ENCODE measurements at places on chromosomes 12 and 14.
A peak's percentile ranks its signal among the peaks of the same experiment; 100 is the strongest.

DNA sequence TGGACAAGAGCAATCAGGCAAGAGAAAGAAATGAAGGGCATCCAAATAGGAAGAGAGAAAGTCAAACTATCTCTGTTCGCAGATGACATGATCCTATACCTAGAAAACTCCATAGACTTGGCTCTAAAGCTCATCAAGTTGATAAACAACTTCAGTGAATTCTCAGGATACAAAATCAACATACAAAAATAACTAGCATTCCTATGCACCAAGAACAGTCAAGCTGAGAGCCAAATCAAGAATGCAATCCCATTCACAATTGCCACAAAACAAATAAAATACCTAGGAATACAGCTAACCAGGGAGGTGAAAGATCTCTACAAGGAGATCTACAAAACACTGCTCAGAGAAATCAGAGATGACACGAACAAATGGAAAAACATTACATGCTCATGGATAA lies 417.5 kb upstream of the ATP2B1 start:
- DNase-seq: no peak

DNA sequence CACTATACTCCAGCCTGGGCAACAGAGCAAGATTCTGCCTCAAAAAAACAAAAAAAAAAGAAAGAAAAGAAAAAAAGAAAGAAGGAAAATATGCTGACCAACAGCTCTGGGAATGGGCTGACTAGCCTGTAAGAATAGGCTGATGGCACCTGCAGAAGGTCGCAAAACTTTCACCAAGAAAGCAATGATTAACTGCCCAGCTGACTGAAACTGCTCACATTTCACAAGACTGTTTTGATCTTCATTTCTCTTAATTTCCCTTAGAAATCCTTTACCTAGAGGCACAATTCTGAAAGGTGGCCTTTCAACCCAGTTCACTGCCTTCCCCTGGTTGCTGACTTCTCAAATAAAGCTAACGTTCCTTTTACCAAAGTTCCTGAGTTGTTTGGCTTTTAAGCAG lies 12.4 kb downstream of the BEST3 start:
- DNase-seq: no peak

- no peak for DNase-seq
Observed at GRCh38 chr12:67813456-67813904, 164.9 kb downstream of the DYRK2 start.

DNA sequence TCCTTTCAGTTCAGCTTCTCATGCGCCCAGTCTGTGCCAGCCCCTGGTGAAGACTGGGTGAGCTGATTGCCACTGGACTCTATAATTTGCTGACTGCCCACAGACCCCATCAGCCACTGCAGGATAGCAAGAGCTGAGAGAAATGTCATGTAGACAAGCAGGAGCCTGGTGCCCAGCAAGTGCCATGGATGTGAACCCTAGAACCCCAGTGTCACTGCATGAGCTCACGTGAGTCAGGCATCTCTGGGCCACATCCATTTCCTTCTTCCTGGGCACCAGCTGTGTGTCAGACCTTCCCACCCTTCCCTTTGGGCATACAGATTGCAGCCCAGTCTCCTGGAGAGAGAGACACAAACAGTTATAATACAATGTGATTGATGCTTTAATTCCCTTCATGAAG lies 73.8 kb downstream of the NTF3 start:
- DNase-seq: no peak

DNA sequence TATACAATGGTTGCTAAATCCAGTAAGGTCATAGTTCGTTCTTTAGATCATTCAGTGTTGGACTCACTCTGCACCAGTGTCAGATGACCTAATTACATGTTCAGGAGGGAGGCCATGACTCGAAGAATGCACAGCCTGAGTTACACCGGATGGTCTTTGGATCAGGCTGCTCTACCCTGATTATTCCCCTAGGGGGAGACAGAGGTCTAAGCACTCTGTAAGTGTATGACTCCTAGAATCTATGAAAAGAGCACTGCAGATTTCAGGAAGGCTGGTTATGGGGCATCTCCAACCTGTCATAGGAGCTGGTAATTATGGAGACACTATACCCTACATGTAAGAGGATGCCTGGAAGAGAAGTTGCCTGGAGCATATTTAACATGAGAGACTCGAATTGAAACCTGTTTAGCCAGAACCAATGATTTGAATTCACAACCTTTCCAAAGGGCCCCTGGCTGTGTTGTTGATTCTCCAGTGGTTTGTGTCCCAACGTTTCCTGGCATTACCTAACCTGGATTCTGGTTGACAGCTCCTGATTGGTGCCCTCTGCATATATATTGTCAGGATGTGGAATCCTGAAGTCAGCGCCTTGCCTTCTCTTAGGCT lies at the start of gene MUCL1:
Gene MUCL1, plus strand, starts transcription at position 584 of the 606 bp plus-strand sequence. CDS start 67 bp downstream, outside the sequence.
- DNase-seq: peak; percentile 30

DNA sequence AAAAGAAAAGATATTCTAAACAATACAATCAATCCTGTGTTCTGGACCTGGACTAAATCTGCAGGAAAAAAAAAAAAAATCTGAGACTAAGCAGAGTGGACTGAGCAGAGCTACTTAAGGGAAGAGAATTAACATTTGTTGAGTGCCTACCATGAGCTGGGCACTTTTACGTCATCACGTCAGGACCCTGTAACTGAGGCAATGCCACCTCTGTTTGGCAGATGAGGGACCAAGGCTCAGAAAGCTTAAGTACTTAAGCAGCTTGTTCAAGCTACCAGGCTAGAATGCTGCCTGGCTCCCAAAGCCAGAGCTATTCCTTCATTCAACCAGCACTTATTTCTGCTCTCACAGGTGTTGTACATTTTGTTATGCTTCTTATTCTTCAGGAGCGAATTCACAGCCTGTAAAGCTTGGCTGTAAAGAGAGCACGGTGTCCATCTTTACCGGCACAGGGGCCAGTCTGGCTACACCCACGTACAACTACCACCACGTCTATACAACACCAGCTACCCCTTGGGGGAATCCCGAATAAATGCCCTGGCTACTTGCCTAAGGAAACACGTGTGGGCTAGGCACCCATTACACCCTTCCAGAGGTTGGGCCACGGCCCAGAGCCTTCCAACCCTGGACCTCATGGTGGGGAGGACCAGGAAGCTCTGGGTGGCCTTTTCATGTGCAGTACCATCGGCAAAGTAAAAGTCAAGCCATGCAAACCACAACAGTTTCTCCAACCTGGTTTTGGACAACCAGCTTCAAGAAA lies 27.0 kb downstream of the TMCC3 start:
- DNase-seq: no peak

DNA sequence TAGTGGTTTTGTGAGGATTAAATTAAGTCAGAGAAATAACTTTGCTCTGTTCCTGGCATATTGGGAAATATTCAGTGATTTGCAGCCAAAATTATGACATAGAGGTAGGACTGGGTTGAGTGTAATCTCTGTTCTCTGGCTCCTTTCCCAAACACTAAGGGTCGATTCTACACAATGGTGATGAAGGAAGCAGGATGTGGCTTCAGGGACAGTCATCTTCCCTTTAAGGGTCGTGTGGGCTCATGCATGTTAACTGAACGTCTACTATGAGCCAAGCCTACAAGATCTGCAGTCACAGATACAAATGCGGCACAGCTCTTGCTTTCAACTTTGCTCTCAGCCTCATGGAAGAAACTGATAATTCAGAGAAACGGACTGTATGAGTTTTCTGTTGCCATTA lies 381.6 kb downstream of the VRK1 start:
- no peak for DNase-seq

- DNase-seq: no peak
Observed at GRCh38 chr14:68133856-68134255, 314.3 kb downstream of the RAD51B start.

- DNase-seq: no peak
Observed at GRCh38 chr12:28938581-28939235, 210.4 kb upstream of the FAR2 start.

DNA sequence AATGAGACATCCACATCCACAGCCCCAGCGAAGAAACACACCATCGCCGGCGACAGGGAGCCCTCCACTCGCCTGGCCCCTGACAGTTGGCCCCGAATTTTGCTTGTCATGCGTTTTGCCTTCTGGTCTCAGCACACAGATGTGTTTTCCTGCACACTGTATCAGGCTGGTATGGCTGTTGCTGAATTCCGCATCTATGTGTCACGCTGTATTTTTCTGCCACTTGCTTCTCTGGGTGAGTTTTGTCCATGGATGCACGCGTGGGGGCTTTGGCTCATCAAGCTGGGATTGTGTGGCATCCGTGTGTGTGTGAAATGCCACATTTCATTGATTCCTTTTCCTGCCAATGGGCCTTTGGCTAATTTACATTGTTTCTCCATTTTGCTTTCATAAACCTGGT lies 26.5 kb downstream of the ARL6IP4 start:
- DNase-seq: no peak

- no peak for DNase-seq
Observed at GRCh38 chr14:21103411-21103709, 2.5 kb downstream of the TMEM253 start.

DNA sequence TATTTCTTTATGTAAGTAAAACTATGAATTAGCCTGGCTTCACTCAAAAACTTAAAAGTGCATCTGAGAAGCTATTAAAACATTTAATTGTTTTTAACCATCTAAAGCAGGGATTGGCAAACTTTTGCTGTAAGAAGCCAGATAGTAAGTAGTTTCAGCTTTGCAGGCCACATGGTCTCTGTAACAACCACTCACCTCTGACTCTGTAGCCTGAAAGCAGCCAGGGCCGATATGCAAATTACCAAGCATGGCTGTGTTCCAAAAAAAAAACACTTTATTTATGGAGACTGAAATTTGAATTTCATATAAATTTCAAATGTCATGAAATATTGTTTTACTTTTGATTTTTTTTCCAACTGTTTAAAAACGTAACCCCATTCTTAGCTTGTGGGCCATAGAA lies 95.3 kb downstream of the CIT start:
- no peak for DNase-seq

GRCh38 chr14:67515386-67516079 lies 17.6 kb upstream of the PLEKHH1 start:
- DNase-seq: peak; percentile 53

DNA sequence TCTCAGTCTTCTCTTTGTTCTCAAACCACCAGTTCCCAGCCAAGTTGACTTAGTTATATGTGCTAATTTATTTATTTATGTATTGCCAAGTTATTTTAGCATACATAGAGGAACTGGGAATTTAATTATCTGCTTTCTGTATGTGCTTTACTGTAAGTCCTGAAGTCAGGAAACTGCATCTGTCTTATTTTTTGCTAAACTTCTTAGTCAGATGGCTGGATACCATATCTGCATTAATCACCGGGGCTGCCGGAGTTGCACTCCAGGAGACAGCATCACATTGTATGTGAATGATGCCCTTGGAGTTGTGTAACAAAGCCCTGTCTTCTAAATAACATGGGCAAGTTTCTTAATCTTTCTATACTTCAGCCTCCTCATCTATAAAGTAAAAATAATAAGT lies 96.2 kb downstream of the MON2 start:
- DNase-seq: no peak

- no peak for DNase-seq
Observed at GRCh38 chr12:106428384-106428783, 70.8 kb downstream of the POLR3B start.

- DNase-seq: no peak
Observed at GRCh38 chr14:28102814-28103213, 663.8 kb upstream of the FOXG1 start.

- peak; percentile 9 for DNase-seq
Observed at GRCh38 chr12:29241821-29242591, 92.9 kb downstream of the FAR2 start.

- DNase-seq: no peak
Observed at GRCh38 chr14:104821971-104822608, 21.2 kb downstream of the ZBTB42 start.

GRCh38 chr12:29534935-29535334 lies 37.4 kb upstream of the OVCH1 start:
- DNase-seq: no peak

DNA sequence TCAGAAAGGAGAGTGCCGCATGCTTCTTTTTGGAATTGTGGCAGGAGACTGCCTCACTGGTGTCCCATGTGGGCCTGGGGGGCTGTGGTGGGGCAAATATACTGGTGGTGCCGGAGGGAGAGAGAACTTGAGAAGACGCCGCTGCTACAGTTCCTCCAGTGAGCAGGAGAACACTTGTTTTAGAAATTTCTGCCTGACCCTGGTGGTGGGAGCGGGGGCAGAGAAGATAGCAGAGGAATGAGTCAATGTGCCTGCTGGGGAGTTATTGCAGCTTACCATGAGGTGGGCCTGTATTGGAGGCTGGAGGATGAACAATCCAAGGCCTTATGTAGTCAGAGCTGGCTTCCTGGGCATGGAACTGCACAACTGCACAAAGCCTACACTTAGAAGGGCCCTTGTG lies 211.8 kb downstream of the SNAPC1 start:
- DNase-seq: no peak

- no peak for DNase-seq
Observed at GRCh38 chr14:83217492-83217891, 1683.8 kb upstream of the SEL1L start.

- no peak for DNase-seq
Observed at GRCh38 chr12:47591361-47591791, 114.5 kb downstream of the RPAP3 start.

GRCh38 chr12:21774358-21775132 lies at the start of gene KCNJ8:
Gene KCNJ8 (minus strand): TSS chr12:21774706. CDS start chr12:21773616, 1,090 bp downstream.
- DNase-seq: no peak

DNA sequence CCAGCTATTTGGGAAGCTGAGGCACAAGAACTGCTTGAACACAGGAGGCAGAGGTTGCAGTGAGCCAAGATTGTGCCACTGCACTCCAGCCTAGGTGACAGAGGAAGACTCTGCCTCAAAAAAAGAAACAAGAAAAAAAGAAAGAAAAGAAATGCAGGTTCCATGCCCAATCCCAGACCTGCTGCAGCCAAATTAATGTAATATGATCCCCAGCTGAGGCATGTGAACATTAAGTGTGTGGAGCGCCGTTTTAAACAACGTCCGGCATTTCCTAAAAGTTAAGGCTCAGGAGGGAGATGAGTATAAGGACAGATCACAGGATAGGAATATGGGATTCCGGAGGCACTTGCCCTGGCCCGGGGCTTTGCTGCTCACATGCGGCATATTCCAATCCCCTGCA lies 162.9 kb downstream of the KSR2 start:
- no peak for DNase-seq

DNA sequence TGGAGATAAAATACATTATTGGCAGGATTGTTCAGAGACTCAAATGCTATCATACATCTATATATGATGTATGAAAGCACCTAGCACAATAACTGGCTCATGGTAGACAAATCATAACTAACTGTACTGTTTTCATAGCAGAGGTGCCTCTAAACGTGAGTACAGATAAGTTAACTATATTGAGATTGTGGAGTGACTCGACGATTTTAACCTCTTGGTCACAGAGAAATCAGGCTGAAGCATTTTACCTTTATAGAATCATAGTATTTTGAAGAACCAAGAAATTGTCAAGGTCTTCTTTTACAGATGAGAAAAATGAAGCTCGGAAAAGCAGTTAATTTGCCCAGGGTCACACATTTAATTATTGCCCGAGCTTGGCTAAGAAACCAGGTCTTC lies 666 bp upstream of the DERA start:
- no peak for DNase-seq

GRCh38 chr12:104669089-104669721 lies 212.5 kb downstream of the CHST11 start:
- DNase-seq: no peak
